LHCN-M2 (cell line): ENCODE measurements at places on chromosomes 5 and 9. TPM values are rescaled to one million over a fixed set of nuclear protein-coding genes. Genes with fewer than 3 reads are reported as not detected.

GRCh38 chr9:129539446-129539845 is 81.5 kb downstream of the C9orf50 start:
- DNase-seq: no peak

GRCh38 chr9:20294046-20294750 is 328.1 kb downstream of the MLLT3 start:
- no peak for DNase-seq

- DNase-seq: no peak
Measured at GRCh38 chr5:10626473-10627013, 62.7 kb downstream of the ANKRD33B start.

DNA sequence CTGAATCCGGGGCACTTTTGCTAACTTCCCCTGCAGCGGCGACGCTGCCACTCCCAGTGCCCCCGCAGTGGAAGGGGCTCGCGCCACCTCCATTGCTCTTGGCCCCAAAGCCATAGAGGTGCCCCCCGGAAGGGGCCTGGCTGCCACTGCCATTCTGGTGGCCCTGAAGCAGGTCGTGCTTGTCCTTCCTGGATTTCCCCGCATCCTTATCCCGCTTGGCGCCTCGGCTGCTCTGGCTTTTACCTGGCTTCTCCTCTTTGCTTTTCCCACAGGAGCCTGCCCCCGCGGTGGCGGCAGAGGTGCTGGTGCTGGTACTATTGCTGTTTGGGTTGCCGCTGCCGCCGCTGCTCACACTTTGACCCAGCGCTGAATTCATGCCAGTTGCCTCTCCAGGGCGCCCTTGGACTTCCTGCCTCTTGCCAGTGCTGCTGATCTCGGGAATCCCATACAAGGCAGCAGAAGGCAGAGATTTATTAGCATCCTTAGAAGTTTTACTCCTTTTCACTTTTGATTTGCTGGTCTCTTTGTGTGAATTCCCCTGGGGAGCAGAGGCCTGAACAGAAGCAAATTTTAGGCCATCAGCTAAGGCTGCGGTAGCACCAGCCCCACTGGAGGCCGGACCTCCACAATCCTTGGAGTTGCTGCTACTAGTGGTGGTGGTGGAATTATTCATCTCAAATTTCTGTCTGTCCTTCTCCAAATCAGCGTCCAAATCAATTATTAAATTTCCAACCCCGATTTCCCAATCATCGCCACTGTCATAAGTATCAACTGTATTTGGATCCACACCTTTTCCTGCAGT is 2.1 kb downstream of the ZNF608 start:
- peak; percentile 65 for DNase-seq

- no peak for DNase-seq
Measured at GRCh38 chr5:153357493-153358112, 132.9 kb upstream of the GRIA1 start.

STPG3 gene
- total RNA-seq: not detected in 2 replicates

SOX30 gene
- 0.06 TPM in 1 of 2 replicates, not detected in the other for total RNA-seq

GFI1B gene
- total RNA-seq: 0.06 TPM in 1 of 2 replicates, not detected in the other

IL13 gene
- total RNA-seq: not detected in 2 replicates

TEK gene
- 2.6 and 3.3 TPM in 2 replicates for total RNA-seq

PGM5 gene
- not detected in 2 replicates for total RNA-seq

TAF1L gene
- total RNA-seq: not detected in 2 replicates

TSSK1B gene
- 0.06 and 0.52 TPM in 2 replicates for total RNA-seq
